ENCODE measurements at places on chromosomes 12 and 14. TPM values are rescaled to one million over a fixed set of nuclear protein-coding genes. Genes with fewer than 3 reads are reported as not detected.

GRCh38 chr14:51674294-51675002, 22.7 kb downstream of the FRMD6 start:
- DNase-seq = no peak

GRCh38 chr14:106605548-106606448, 1079.4 kb downstream of the TMEM121 start:
- no peak for DNase-seq

DNA sequence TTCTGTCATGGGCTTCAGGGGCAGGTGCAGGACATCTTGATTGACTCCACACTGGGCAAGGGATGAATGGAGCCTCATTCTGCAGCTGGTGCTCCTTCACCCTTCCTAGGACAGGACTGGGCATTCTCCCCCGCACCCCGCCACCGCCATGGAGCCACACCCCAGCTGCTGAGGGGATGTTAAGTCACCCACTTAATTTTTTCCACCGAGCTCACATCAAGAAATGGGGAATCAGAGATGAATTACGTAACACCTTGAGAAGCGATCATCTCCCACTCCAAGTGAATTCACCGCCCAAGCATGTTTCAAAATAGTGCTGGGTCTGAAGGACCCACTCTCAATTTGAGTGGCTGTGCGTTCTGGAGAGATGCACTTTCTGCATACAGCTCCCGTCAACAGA, 94.2 kb downstream of the EML1 start:
- no peak for DNase-seq

GRCh38 chr14:76964695-76965094, 63.8 kb downstream of the IRF2BPL start:
- DNase-seq = no peak

- DNase-seq = no peak
Observed at GRCh38 chr12:125081427-125081826, 16.2 kb downstream of the AACS start.

DNA sequence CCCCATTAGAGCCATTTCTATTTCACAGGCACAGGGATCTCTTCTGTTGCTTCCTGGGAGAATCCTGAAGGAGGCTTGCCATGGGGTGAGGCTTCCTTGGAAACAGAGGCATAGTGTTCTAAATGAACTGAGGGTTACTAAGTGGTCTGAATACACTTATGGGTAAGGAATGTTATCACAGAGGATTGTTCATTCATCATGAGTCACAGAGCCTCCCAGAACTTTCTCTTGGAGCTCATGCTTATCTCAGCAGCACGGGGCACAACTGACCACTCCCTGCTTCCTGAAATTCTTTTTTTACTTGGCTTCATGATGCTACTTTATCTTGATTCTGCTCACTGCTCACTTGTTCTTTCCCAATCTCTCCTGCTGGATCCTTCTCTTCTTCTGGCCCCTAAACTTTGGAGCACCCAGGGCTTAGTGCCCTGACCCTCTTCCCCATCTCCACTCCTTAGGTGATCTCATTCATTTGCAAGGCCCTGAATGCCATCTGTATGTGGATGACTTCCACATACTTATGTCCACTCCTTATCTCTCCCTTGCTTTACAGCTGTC, 57.9 kb downstream of the ANO6 start:
- DNase-seq = peak; percentile 90

The TRIM9 gene
- 0.36 TPM for total RNA-seq

The CCDC175 gene
- total RNA-seq = not detected

The BEGAIN gene
- total RNA-seq = 0.51 TPM

The KRT78 gene
- total RNA-seq = not detected

The KCNK10 gene
- total RNA-seq = 4.2 TPM
